ENCODE measurements at places on chromosomes 1 and 21.

DNA sequence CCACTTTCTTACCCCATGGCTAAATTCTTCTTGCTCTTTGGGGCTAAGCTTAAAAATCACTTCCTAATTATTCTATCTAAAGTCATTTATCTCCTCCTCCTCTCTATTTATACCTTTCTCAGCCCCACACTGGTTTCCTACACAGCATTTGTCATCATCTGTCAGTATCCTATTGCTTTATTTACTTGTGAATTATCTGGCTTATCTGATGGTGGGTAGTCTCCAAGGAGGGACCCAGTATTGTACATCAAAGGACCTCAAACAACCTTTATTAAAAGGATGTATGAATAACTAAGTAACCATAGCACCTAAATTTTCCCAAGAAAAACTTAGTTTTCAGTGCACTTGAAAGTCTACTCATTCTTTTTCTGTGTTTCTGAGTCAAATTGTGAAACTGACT, 332.7 kb upstream of the SNX7 start:
- DNase-seq = no peak

- DNase-seq = no peak
These were observed 116.2 kb upstream of the ATP1A1 start for GRCh38 chr1:116256875-116257274.

DNA sequence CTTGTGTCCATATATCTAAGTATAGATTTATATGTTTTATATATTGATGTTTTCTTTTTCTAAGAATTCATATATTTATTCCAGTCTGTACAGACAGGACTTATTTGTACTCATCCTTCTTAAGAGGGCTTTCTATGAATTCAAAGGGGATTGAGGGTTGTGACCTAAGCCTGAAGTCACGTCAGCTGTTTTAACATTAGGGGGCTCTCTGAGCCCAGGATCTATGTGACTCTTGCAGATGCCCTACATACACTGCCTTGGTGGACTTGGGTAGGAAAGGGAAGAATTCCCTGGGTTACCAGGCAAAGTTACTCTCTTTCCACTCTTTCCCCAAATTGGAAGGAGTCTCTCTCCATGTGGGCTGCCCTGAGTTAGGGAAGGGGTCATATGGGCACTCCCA, 283.8 kb upstream of the DAB1 start:
- DNase-seq = no peak

- no peak for DNase-seq
These were observed 69.0 kb upstream of the DIRAS3 start for GRCh38 chr1:68119445-68119844.

DNA sequence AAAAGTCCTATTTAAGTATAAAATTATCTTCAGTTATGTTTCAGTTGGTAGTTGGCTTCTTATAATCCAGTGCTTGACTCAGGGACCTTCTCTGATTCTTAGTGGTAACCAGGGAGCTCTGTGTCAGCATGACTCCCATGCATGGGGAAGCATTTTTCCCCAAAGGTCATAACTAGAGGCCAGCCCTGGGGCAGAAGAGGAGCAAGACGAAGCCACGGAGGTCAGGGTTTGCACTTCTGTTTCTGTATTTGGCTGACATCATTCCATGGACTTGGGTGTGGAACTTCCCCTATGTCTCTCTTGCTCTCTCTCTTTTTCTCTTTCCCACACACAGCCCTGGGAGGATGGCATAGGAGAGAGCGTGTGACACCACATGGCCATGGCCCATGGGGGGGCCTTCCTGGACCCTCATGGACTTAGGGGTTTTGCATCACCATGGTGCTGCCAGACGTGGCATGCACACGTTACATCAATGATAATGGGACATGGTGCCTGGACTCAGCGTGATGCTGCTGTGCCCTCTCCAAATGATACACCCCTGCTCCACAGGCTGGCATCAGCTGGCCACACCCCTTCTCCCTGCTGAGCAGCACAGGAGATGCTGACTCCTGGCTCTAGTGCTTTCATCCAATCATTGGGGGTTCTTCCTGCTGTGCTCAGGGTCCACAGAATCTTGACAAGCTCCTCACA, 260.5 kb downstream of the KCNJ6 start:
- no peak for DNase-seq

DNA sequence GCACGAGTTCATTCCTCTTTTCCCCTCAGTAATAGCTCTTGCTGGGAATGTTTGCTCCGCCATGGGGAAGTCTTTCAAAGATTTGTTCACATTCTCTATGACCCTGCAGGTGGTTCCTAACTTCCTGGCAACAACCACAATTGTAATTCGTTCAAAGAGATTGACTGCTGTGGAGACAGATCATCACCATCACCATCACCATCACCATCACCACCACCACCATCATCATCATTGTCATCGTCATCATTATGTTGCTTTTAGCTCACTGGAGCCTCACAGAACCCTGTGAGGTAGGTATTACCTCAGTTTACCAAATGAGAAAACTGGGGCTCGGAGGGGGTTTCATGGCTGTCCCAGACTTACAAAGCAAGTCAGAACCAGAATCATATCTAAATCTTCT, 30.9 kb downstream of the COA7 start:
- DNase-seq = no peak

- no peak for DNase-seq
These were observed 801.9 kb downstream of the BRINP3 start for GRCh38 chr1:189675712-189676244.

GRCh38 chr1:9311029-9311428, 18.3 kb downstream of the SPSB1 start:
- no peak for DNase-seq

DNA sequence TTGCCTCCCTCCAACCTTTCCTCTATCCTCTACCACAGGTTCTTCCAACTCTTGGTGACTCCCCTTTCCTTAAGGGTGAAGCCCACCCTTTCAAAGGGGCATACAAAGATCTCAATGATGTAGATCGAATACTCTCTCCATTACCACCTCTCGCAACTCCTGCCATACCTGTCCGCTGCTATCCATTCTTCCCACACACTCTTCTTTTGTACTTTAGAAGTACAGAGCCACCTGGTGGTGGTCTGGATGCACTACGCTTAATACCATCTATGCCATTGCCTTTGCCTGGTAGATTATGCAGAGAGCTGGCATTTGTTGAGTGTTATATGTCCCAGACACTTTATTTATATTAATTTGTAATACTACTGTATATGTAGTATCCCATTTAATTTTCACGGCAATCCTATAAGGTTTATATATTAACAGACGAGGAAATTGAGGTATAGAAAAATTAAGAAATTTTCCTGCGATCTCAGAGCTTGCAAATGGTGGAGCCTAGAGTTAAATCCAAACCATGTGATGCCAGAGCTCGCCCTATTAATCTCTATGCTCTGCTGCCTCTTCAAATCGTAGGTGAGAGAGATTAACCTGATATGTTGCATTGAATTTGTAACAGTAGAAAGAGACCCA, 22.9 kb downstream of the TSHB start:
- DNase-seq = peak; percentile 53

DNA sequence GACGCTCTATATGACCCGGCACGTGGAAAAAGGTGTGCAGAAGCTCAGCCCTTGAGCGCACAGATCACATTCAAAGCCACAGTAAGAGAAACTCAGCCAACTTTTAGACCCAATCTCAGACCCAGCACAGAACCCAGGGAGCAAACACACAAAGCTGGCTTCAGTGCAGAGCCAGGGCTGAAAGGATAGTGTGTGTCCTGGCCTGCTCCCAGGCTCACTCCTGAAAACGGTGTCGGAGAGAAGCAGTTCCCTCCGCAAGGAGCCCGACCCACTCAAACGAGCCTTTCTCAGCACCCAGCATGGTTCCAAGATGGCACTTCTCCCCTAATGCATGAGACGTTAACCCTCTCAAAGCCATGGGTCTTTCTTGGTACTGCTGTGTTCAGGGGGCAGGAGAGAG, 39.6 kb downstream of the CASZ1 start:
- DNase-seq = no peak

DNA sequence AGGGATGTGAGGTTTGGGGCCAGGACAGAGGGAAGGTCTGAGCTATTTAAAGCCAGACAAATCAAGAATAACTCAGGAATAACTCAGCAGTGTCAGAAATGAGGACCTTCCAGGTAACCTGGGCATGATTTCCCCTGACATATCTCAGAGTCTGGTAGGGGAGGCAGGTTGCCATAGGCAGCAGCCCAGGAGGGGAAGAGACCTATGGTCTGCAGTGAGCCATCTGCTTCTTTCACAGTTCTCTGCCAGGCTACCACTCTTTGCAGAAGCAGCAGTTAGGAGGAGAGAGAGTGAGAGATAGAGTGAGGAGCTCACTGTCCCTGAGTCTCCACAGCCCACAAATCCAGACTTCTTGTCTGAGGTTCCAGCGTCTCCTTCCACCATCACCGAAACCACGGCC, 6.3 kb upstream of the VSIG8 start:
- no peak for DNase-seq

GRCh38 chr1:71081697-71082080, 854 bp upstream of the ZRANB2 start:
- DNase-seq = no peak

DNA sequence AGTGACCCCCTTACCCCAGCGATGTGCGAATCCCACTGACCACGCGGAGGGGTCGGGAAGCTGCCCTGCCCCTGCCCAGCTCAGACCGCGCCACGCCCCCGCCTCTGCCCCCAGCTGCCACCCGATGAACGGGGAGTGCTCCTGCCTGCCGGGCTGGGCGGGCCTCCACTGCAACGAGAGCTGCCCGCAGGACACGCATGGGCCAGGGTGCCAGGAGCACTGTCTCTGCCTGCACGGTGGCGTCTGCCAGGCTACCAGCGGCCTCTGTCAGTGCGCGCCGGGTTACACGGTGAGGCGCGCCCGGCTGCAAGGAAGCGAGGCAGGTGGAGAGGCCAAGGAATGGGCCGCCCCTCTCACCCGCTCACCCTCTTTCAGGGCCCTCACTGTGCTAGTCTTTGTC, 11.9 kb upstream of the LRRC71 start:
- DNase-seq = no peak

DNA sequence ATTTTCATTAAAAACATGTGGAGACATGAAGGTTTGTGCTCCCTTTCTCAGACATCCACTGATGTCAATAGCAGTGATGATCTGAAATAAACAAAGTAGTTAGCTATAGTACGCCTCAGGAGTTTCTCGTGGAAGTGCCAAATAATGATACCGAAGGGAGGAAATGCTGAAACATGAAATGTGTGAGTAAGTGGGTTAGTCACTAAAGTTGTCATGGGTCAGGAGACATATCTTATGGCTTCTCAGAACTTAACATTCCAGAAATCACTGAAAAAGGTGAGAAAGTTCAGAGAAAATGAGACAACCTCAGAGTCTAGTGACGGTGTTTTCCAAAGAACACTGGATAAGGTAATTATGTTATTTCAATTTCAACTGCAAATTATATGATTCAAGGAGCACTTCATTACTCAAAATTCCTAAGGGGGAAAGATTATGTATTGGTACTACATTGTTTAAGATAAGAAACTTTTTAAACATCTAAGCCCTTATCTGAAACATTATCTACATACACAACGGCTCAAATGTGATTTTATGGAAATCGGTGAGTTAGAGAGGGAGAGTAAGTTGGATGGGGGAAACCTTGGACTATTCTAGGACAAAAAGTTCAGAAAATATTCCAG, 20.6 kb downstream of the NIBAN1 start:
- no peak for DNase-seq

- no peak for DNase-seq
These were observed 18.1 kb downstream of the ZDHHC18 start for GRCh38 chr1:26844424-26845196.

GRCh38 chr1:59062743-59063142, 234.2 kb upstream of the FGGY start:
- DNase-seq = no peak

GRCh38 chr21:28991861-28992525, 684 bp downstream of the LTN1 start:
- no peak for DNase-seq

GRCh38 chr1:1299686-1300351, 7.9 kb downstream of the ACAP3 start:
- no peak for DNase-seq

- DNase-seq = no peak
These were observed 483.4 kb downstream of the OMA1 start for GRCh38 chr1:58063095-58063494.

- DNase-seq = no peak
These were observed 35.5 kb upstream of the NPL start for GRCh38 chr1:182754087-182754486.

DNA sequence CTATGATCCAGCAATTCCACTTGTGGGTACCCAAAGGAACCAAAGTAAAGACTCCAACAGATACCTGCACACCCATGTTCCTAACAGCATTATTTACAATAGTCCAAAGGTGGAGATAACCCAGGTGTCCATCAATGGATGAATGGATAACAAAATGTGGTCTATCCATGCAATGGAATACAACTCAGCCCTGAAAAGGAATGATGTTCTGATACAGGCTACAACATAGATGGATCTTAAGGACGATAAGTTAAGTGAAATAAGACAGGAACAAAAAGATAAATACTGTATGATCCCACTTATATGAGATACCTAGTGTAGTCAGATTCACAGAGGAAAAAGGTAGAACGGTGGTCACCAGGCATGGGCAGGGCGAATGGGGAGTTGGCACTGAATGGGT, 69.7 kb downstream of the GNG4 start:
- no peak for DNase-seq

DNA sequence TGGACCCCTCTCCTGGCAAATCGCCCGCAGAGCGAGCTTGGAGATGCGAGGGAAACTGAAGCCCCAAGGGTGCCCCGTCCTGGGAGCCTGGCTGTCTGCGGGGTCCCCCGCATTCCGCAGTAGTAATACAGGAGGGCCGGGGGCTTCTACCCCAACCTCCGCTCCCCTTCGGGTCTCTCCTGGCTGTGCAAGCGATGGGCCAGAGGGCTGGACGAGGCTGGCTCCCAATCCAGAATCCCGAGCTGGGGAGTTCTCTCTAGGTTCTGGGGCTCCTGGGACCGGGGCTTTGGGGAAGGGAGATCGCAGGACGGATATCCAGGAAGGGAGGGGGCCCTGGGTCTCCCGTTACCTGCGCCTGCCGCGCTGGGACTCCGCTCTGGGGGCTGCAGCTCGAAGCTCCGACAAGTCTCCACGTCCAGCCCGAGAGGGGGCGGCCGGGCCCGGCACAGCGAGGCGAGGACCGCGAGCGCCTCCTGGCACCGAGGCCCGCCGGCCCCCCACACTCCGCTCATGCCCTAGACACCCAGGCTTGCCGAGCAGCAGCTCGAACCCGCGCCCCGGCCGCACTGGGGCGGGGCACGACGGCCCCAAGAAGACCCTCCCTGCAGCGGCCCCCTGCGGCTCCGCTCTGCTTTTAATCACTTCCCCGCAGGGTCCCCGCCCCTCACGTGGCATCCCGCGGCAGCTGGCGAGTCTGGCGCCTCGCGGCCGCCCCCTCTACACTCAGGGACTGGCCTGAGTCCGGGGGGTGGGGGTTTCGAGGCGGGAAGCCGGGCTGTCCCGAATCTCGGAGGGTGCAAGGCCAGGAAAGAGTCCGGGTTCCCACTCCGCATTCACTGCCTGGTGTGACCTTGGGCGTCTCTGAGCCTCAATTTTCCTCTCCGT, at the start of gene SYT6:
TSS of gene SYT6 (minus strand) at position 609 of the 885 bp plus-strand sequence. CDS start at position 512, 97 bp downstream.
- DNase-seq = no peak

DNA sequence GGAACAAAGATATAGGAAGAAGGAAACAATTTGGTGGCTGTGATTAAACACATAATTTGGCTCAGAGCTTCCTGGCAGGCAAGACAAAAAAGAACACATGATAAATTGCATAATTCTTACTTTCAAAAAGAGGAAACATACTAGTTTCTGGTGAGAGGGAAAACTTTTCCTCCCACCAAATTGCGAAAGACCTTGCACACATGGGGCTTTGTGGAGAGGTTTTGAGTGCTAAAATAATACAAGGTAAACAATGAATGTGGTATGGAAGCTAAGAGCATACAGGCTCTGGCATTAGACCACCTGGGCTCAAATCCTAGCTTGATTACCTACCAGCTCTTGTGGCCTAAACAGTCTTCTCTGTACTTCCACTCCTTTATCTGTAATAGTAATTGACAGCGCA, 140.2 kb upstream of the HOOK1 start:
- DNase-seq = no peak
